ENCODE measurements at places on chromosomes 2 and 18.

GRCh38 chr2:181058378-181059269 is 78.2 kb downstream of the UBE2E3 start:
- DNase-seq = no peak

GRCh38 chr2:203989521-203989920 is 53.0 kb downstream of the ICOS start:
- DNase-seq = no peak

DNA sequence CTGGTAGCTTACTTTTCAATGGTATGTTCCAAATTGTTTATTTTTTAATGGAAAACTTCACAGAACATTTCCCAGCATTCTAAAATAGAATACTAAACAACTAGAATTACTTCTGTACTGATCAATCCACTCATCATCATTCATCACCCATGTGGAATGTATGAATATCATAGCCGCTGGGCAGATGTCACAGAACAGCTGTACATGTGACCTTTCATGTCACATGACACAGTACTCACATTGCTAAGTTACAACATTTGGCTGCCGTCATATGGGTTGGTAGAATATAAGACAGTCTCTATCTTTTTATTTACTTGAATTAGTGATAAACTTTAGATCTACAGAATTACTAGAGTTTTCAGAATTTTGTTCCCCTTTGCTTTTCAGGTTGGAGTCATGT is 387.6 kb downstream of the ZEB2 start:
- DNase-seq = peak; percentile 52

- no peak for DNase-seq
Measured at GRCh38 chr2:1795261-1796231, 51.2 kb upstream of the PXDN start.

- no peak for DNase-seq
Measured at GRCh38 chr2:207032490-207032889, 93.2 kb downstream of the CPO start.

DNA sequence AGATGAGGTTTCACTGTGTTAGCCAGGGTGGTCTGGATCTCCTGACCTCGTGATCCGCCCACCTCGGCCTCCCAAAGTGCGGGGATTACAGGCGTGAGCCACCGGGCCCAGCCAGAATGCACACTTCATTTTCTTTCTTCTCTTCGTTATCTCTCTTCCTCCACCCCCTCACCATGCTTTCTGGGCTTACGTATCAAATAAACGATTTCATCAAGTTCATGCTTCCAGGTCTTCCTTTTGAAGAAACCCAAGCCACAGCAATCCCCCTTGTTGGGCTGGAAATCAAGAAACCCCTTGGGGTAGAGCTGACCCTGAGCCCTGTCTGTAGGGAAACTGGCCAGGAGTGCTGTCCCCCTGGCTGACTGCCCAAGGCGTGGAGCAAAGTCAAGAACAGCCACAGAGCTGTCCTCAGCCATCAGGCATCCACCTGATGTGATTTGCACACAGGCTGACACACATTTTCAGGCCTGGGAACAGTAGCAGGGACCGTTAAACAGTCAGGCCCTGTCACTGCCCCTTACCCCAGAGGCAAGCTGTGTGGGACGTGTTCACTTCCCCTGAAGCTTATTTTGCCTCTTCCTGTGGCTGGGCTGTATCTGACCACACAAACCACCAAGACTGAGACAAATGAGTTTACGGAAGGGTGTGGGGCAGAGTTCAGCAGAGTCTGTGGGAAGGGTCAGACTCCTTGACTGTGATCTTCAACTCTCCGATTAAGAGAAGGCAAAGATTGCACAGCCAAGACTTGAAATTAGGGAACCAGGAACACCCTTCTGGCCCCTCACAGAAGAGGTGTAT is 15.1 kb upstream of the NMUR1 start:
- no peak for DNase-seq

- no peak for DNase-seq
Measured at GRCh38 chr18:77035380-77036187, 97.0 kb downstream of the MBP start.

DNA sequence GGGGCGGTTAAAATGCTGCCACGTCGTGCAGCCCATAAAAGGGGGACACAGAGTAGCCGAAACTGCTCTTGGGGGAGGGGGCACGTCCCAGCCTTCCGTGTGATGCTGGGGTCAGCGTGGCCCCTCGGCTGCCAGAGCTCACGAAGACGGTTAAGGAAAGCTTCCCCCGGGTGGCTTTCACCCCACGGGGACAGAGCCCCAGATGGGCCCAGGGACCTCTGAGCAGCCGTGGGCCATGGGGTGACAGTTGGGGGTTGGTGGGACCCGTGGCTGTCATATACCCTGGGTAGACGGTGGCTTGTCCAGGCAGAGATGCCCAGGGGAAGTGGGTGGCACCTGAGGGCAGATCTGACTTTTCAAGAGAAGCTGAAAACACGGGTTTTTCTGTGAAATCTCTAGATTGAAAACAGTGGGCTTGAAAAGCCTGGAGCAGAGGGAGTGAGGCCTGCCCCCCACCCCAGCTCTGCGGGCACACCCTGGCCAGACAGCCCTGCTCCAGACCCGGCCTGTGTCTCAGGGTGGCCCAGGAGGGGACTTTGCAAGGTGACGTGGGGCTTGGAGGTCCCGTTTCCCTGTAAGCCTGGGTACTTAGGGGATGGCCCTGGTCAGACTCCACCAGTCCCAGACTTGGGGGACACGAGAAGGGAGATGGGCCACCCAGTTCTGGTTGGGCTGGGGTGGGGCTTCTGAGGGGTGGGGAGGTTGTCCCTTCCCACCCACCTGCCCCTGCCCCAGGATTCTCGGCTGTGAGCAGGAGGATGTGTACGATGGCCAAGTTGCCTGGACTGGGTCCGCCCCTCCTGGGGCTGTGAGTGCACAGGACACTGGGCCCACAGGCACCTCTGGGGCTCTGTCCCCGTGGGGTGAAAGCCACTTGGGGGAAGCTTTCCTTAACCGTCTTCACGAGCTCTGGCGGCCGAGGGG is 652 bp downstream of the NEU4 start:
- DNase-seq = no peak

GRCh38 chr2:50606860-50607259 is 425.1 kb downstream of the NRXN1 start:
- no peak for DNase-seq

DNA sequence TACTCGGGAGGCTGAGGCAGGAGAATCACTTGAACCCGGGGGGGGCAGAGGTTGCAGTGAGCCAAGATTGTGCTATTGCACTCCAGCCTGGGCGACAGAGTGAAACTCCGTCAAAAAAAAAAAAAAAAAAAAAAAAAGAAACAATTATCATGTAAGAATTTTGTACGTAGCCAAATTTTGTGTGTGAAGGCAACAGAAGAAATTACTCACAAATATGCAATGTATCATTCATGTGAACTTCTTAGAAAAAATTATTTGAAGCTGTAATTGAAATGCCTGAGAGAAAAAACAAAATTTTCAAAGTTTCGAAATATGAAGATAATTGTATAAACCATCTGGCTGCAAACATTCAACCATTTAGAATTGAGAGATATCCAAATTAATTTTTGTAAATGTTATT is 204.8 kb upstream of the PARD3B start:
- no peak for DNase-seq

Data from RWPE2 (cell line).